NCI-H446 (cell line): ENCODE measurements at places on chromosomes 6 and 20.

DNA sequence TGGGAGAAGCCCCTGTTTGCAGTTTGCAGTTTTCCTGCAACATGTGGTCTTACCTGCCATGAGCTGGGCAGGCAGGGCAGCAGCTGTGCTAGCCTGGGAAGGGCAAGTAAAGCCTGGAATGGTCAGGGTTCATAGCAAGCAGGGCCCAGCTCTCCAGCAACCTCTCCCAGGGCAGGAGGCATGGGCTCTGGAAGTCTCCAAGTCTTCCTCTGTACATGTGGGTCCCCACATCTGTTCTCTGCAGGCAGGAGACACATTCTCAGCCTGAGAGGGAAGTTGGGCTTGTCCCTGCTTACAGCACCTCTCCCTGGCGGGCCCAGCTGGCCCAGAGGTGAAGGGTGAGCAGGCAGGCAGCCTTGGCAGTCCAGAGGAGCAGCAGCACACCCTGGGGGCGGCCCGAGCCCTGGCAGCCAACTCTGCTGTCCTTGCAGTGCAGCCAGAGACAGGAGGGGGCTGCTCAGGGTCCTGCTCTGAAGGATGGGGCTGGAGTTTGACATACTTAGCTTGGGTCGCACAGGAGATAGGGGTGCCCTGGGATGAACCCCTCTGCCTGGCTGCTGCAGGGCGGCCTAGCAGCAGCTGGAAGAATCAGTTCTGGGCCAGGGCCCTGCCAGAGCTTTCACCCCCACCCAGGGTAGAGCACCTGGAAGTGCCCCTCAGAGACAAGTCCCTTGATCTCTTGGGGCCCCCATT, 176.0 kb downstream of the MRPL14 start:
- DNase-seq: no peak

- DNase-seq: no peak
Observed at GRCh38 chr6:7042654-7043545, 64.9 kb upstream of the RREB1 start.

GRCh38 chr6:36788768-36789167, 50.5 kb downstream of the CPNE5 start:
- no peak for DNase-seq

- DNase-seq: peak; percentile 35
Observed at GRCh38 chr20:34713194-34713943, 9.2 kb downstream of the TP53INP2 start.

- no peak for DNase-seq
Observed at GRCh38 chr20:17391127-17391771, 139.9 kb downstream of the BFSP1 start.

DNA sequence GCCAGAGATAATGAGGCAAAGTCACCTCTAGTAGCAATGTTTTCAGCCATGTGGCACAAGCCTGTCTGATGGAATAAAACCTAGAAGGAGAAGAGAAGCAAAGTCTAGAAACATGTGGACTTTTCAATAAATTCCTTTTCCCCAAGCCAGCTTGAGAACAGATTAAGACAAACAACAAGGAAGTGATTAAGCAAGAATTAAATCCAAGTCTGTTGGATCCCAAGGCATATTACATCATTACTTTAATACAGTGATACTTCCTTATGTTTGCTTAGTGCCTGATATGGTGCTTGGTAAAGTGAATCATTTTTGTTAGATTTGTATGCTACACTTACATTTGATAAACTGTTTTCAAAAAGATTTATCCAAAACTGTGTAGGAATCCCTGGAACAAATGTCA, 260.3 kb upstream of the FAM83B start:
- DNase-seq: no peak
